Urinary bladder (tissue), 4 donors: ENCODE measurements at places on chromosomes 2 and 18. TPM values are rescaled to one million over a fixed set of nuclear protein-coding genes. Genes with fewer than 3 reads are reported as not detected.

The CNTNAP5 gene
- polyA plus RNA-seq = 0.01 TPM

The GREB1 gene
- 0.86 TPM for polyA plus RNA-seq

The C2orf81 gene
- 4.9 TPM for polyA plus RNA-seq

The ZEB2 gene
- polyA plus RNA-seq = 66.7 TPM

The RGPD3 gene
- polyA plus RNA-seq = 0.32 TPM

- no peak for DNase-seq
Observed at GRCh38 chr18:24209558-24209957, 70.7 kb downstream of the CABYR start.

DNA sequence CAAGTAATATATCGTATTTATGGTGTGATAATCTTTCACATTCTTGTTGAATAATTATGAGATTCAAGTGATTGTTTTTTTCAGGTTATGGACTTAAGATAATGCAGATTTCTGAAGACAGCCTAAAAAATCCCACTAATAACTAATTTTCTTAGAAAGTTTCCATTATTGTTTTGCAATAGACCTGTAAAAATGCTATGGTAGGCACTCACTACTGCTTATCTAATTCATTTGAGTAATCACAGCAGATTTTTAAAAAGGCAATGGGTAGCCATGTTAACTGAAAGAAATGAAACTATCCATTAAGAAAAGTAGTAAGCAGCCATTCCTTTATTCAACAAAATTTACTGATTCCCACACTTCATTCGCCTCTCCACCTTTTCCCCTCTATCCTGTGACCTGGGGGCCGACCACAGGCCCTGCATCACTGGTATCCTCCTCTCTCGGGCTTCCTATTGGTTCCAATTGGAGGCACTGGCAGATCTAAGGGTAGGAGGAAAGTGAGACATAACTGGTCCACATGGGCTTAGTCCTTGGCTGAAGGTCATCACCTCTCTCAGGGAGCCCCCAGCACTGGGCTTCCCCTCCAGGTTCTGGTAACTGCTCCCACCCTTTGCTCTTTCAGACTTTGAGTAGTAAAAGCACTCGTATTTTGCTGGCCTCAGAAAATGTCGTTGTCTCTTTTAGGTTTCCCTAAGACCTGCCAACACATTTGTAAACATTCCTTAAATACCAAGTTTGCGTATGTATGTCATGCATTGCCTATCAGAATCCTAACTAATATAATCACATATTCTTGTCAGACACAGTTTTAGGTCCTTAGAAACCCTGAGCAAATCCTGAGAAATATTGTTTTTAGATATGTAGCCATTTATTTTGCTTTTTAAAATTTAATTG, 18.5 kb downstream of the RBMS1 start:
- DNase-seq = no peak

DNA sequence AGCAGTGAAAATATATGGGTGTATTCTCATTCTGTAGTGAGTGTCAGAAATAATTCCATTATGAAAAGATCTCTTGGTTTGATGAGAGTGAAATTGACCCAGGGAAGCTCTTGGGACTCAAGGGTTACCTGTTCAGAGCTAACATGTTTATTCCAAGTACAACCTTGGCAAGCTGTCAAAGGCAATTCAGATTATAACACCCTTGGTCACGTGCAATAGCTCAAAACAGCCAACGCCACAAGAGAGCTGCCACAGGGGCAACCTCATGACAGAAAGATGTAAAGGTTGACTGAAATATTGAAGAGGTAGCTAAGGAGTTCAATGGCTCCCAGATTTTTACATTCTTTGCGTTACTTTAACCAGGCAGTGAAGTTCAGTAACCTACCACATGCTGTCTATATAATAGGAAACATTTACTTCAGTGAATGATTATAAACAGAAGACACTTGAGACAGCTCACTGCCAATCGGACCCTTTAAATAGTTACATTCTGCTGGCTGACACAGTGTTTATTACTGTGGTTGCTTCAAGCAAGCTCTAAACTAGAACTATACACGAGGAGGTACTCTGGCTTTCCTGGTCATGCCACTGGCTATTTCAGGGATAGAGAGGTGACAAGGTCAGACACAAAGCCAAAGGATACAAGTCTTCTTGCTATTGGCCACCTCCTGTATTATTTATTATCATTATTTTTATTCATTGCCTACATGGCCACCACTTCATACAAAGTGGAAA, 187.3 kb downstream of the PID1 start:
- no peak for DNase-seq

DNA sequence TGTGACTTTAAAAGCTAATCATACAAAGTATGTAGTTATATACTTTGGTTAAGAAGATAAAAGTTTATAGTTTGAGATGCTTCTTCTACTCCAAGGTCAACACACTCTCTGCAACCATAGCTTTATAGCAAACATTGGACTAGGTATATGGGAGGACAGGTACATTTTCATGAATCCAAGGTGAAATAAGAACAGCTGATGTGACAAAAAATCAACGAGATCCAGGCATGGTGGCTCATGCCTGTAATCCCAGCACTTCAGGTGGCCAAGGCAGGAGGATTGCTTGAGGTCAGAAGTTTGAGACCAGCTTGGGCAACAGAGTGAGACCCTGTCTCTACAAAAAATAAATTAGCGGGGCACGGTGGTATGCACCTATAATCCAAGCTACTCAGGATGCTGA, 163.3 kb upstream of the VWC2L start:
- DNase-seq = no peak

DNA sequence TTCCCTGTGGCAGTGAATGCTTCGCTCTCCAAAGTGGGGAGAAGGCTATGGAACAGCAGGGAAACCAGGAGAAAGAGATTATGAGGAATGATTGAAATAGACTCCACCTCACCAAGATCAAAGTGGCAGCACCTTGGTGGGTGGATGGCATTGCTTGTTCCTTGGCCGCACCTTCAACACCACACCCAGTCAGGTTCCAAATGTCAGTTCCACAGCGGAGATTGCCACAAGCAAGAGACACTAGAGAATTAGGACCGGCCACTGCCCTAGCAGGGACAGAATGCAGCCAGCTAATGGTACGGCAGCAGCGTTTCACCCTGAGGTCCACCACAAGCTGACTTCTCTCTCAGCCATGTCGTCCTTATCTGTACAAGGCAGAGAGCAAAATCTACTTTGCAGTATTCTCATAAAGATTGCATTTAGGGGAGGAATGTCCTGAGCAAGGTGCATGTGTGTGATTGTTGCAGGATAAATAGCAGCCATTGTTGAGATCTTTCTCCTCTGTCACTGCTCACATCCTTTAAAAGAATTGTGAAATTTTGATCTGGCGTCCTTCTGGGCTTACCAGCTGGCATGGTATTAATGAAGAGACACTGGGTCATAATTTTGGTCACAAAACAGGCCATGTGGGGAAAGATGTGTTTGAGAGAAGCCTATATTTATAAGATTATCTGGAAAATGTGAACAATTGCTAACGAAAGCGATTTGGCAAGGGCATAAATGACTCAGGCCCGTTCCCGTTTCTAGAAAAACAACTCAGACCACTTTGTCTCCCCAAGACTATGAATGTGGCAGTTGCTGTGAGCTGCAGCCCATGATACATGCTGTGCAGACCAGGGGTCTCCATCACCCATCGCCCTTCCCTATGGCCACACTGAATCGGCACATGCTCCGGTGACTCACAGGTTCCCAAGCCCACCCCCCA, 228.6 kb upstream of the ID2 start:
- no peak for DNase-seq

DNA sequence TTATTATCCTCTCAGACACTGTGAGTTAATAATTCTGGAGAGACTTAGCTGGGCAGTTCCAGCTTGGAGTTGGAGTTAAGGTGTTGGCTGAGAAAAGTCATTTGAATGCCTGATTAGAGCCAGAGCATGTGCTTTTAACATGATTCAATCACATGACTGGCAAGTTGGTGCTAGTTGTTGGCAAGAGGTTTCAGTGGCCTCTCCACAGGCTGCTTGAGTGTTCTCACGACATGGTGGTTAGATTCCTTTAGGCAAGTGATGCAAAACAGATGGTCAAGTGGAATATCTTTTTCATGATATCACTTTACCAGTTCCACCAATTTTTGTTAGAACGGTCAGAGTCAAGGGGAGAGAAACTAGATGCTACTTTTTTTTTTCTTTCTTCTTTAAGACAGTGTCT, 262.7 kb upstream of the FN1 start:
- no peak for DNase-seq

- DNase-seq = no peak
Observed at GRCh38 chr2:223644136-223644535, 42.0 kb upstream of the SCG2 start.

- DNase-seq = no peak
Observed at GRCh38 chr2:2547451-2547850, 216.4 kb upstream of the MYT1L start.

GRCh38 chr18:38576916-38577315, 1011.3 kb upstream of the CELF4 start:
- DNase-seq = no peak

DNA sequence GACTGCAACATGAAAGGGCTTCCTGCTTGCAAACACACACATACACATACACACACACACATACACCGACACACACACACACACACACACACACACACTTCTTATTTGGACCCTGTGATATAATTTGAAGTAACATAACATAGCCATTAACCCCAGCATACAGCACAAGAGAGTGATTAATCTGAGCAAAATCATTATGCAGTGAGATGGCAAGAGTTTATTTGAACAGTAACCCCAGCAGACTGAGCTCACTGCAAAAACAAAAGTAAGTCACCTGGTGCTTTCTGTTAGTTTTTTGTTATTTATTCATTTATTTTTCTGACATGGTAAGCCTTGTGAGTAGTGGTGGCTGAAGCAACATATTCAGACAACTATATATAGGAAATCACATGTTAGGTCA, 93.7 kb downstream of the NOL4 start:
- DNase-seq = no peak

- DNase-seq = no peak
Observed at GRCh38 chr2:203787979-203788378, 79.6 kb upstream of the CTLA4 start.
